ENCODE measurements at places on chromosomes 4 and X.

DNA sequence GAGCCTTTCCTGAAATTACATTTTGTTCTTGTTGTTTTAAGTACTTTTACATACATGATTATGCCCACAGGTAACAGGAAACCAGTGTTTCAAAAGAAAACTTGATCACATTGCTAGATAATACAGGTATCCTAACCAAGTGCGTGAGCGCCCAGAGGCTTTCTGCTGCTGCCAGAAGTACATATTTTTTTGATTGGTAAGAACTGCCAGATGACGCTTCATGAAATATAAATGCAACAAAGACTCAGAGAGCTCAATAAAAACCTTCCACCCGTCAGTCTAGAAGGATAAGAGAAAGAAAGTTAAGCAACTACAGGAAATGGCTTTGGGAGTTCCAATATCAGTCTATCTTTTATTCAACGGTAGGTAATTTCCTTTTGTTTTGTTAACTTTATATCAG is at the start of gene EPGN:
TSS of gene EPGN (plus strand) at position 256 of the 400 bp plus-strand sequence. CDS start at position 320, 64 bp downstream.
- DNase-seq: no peak

GRCh38 chr4:10158333-10158942 is 41.8 kb upstream of the WDR1 start:
- no peak for DNase-seq

- no peak for DNase-seq
Measured at GRCh38 chrX:108306086-108306485, 132.1 kb downstream of the COL4A6 start.

GRCh38 chr4:2794486-2795299 is 1.8 kb downstream of the SH3BP2 start:
- DNase-seq: peak; percentile 81

DNA sequence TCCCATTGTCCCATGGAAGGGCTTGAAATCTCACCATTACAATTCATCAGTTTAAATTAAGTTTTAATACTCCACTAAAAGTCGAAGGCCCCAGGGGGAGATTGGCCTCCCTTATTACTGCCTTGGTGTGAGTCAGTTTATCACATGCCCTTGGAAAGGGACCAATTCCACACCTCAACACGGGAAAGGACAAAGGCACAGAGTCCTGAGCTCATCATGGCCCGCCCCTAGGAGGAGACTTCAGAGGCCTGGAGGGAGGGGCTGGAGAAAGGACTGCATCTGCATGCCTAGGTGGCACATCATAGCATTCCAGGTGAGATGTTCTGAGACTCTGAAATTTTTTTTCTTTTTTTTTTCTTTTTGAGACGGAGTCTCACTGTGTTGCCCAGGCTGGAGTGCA is 2.8 kb upstream of the SEL1L3 start:
- DNase-seq: no peak

All from chondrocyte (in vitro differentiated cells).